ENCODE measurements at places on chromosomes 2 and 18.

GRCh38 chr18:2617401-2617998 lies 38.0 kb upstream of the SMCHD1 start:
- H3K27ac ChIP-seq = no peak overlapping the region
- no peak for DNase-seq
- H3K4me1 ChIP-seq = no peaks in the 10 kb centered on the region
- H3K36me3 ChIP-seq = no peaks in the 10 kb centered on the region

DNA sequence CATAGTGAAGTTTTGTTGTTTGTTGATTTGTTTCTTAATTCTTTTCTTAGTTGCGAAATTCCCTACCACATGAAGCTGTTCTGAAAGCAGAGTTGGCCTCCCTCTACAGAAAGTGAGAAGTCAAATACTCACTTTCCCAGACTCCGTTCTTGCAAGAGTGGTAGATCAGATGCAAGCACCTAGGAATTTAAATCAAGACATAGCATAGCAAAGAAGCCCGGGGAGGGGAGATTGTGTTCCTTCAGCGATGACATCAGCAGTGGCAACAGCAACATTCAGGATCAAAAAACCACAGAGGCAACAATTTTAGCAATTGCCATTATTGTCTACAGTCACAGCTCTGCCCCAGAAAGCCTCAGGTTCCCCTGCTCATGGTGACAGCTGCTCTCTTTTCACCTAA lies 580.0 kb downstream of the RNF144A start:
- DNase-seq = no peak
- no peaks in the 10 kb centered on the region for H3K4me1 ChIP-seq
- H3K36me3 ChIP-seq = no peaks in the 10 kb centered on the region
- H3K27me3 ChIP-seq = no peaks in the 10 kb centered on the region

DNA sequence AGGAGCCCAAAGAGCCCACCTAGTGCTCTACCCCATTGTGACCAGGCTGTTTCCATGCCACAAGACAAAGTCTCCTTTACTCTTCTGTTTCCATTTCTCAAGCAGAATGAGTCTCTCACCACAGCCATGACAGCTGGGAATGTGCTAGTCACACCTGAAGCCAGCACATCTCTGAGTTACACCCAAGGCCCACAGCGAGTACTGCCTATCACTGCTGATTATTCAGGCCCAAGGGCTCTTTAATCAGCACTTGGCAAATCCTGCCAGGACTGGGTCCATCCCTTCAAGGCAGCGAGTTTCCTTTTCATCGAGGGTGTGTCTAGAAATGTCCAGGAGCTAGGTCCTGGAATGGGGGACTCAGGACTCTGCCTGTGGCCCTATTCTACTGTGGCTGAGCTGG lies 14.6 kb upstream of the PPP1R1C start:
- DNase-seq = no peak
- H3K36me3 ChIP-seq = no peaks in the 10 kb centered on the region
- H3K4me1 ChIP-seq = peaks cover 8% of the 10 kb centered on the region
- H3K27ac ChIP-seq = peak overlapping the region; percentile 6
- H3K4me3 ChIP-seq = no peak overlapping the region

GRCh38 chr18:12694032-12694431 lies 8.5 kb downstream of the CEP76 start:
- no peak overlapping the region for H3K4me3 ChIP-seq
- H3K27me3 ChIP-seq = no peaks in the 10 kb centered on the region
- H3K36me3 ChIP-seq = peaks cover 4% of the 10 kb centered on the region
- peak overlapping the region; percentile 34 for H3K27ac ChIP-seq
- no peak for DNase-seq

GRCh38 chr2:118470297-118470696 lies 377.2 kb downstream of the EN1 start:
- H3K36me3 ChIP-seq = no peaks in the 10 kb centered on the region
- no peaks in the 10 kb centered on the region for H3K4me1 ChIP-seq
- DNase-seq = no peak
- no peak overlapping the region for H3K4me3 ChIP-seq
- no peak overlapping the region for H3K27ac ChIP-seq
- peaks cover 4% of the 10 kb centered on the region for H3K27me3 ChIP-seq

DNA sequence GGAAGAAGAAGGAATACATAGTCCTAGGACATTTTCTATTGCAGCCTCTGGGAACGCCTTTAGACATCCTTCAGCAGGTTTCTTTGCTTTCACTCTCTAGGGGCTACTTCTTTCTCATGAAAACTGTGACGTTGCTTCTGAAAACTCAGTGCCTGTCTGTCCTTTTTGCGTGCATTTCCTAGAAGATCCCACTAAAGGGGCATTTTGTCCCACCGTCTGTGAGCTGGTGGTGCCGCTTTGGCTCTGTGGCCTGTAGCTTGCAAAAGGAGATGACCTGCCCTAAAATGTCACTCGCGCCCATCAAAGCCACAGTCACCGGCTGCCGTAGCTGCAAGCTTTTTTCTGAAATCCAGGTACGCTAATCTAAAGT lies 579 bp downstream of the STAT4 start:
- H3K27ac ChIP-seq = no peak overlapping the region
- H3K27me3 ChIP-seq = no peaks in the 10 kb centered on the region
- no peak for DNase-seq
- peaks cover 9% of the 10 kb centered on the region for H3K4me1 ChIP-seq
- H3K4me3 ChIP-seq = peak overlapping the region; percentile 58

DNA sequence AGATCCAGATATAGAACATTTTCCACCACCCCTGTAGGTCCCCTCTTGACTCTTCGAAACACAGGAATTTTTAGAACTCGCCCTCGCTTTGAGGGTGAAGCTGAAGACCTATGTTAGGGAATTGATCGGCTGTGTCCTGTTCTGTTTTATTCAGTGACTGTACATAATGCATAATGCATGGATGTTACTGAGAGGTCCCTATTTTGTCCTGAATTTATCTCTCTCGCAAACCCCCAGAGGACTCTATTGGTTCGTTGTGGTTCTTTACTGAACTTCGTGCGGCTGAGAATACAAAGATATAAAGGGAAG lies 431 bp upstream of the EIF5B start:
- H3K27me3 ChIP-seq = no peaks in the 10 kb centered on the region
- DNase-seq = no peak
- H3K4me3 ChIP-seq = peak overlapping the region; percentile 98
- H3K4me1 ChIP-seq = peaks cover 43% of the 10 kb centered on the region

GRCh38 chr2:234355021-234355720 lies 141.7 kb downstream of the ARL4C start:
- H3K27ac ChIP-seq = no peak overlapping the region
- no peaks in the 10 kb centered on the region for H3K4me1 ChIP-seq

GRCh38 chr2:85453571-85453970 lies 35.1 kb downstream of the SH2D6 start:
- peaks cover 11% of the 10 kb centered on the region for H3K4me1 ChIP-seq
- no peaks in the 10 kb centered on the region for H3K27me3 ChIP-seq
- H3K36me3 ChIP-seq = no peaks in the 10 kb centered on the region
- H3K27ac ChIP-seq = no peak overlapping the region
- no peak for DNase-seq

DNA sequence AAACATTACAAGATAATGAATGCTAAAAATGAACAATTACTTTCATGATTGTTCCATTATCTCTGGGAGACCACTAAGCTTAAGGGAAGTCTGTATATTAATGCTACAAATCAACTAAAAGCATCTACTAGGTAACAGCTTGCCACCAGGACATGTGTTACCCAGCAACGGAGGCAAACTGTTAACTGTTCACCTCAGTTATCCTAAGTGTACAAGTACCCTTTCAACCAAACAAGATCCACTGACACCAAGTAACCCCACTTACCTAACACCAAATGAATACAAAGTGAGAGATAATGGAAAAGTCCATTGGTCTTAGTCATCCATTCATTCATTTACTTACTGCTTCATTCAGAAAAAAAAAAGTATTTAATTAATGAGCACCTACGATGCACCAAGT lies 54.7 kb upstream of the KIDINS220 start:
- H3K36me3 ChIP-seq = no peaks in the 10 kb centered on the region
- H3K4me3 ChIP-seq = no peak overlapping the region
- H3K27ac ChIP-seq = no peak overlapping the region

GRCh38 chr2:114614592-114614991 lies 172.2 kb downstream of the DPP10 start:
- H3K27ac ChIP-seq = no peak overlapping the region
- no peaks in the 10 kb centered on the region for H3K27me3 ChIP-seq
- no peak for DNase-seq
- no peaks in the 10 kb centered on the region for H3K36me3 ChIP-seq
- no peak overlapping the region for H3K4me3 ChIP-seq
- peaks cover 11% of the 10 kb centered on the region for H3K4me1 ChIP-seq

GRCh38 chr2:146385031-146385430 lies 1459.8 kb upstream of the ACVR2A start:
- no peak overlapping the region for H3K4me3 ChIP-seq
- H3K27ac ChIP-seq = no peak overlapping the region
- no peak for DNase-seq
- H3K36me3 ChIP-seq = no peaks in the 10 kb centered on the region
- H3K27me3 ChIP-seq = no peaks in the 10 kb centered on the region
- no peaks in the 10 kb centered on the region for H3K4me1 ChIP-seq

DNA sequence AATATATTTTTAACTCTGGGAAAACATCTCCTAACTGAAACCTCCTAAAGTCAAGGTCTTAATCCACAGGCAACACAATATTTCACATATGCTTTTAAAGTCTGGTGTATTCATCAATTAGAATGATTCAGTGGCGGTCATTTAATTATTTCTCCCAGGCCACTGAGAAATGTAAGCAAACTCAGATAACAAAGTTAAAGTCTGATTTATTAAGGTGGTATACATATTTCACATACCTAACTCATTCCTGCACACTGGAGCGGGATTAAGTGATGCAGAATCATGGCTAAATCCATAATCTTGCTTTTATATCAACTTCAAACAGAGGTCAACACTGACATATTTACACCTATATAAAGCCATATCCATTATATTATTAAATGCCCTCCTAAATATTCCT lies 43.7 kb downstream of the FRZB start:
- no peaks in the 10 kb centered on the region for H3K27me3 ChIP-seq
- no peaks in the 10 kb centered on the region for H3K36me3 ChIP-seq
- no peaks in the 10 kb centered on the region for H3K4me1 ChIP-seq
- no peak overlapping the region for H3K4me3 ChIP-seq
- no peak for DNase-seq

- peaks cover 8% of the 10 kb centered on the region for H3K4me1 ChIP-seq
- DNase-seq = peak; percentile 42
- peaks cover 10% of the 10 kb centered on the region for H3K36me3 ChIP-seq
- H3K27ac ChIP-seq = no peak overlapping the region
- no peak overlapping the region for H3K4me3 ChIP-seq
Observed at GRCh38 chr18:79496978-79497637, 101.4 kb downstream of the NFATC1 start.

DNA sequence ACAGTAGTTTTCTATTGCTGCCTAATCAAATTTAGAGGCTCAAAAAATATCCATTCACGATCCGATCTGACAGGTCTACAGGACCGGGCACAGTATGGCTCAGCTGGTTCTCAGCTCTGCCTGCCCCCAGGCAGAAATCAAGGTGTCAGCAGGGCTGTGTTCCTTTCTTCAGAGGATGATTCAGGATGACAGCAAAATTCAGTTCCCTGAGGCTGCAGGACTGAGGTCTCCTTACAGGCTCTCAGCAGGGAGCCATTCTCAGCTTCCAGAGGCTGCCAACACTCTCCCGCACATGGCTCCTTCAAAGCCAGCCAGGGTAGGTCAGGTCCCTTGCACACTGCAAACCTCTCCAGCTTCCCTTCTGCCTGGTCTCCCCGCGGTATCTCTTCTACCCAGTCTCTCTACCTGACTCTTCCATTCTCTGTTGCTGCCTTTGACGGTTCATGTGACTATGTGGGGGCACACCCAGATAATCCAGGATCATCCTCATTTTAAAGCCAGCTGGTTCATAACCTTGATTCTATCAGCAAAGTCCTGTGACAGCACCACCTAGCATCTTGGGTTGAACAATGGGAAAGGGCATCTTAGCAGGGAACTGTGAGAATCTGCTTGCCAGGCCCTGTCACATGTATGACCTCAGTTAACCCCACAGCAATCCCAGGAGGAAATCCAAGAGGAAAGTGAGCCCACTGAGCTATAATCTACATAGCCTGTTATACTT lies 50.4 kb downstream of the UXS1 start:
- no peak for DNase-seq
- no peaks in the 10 kb centered on the region for H3K27me3 ChIP-seq
- H3K4me1 ChIP-seq = no peaks in the 10 kb centered on the region
- H3K36me3 ChIP-seq = peaks cover 4% of the 10 kb centered on the region
- no peak overlapping the region for H3K27ac ChIP-seq

GRCh38 chr18:48290162-48290926 lies 118.8 kb downstream of the ZBTB7C start:
- no peak overlapping the region for H3K27ac ChIP-seq
- peaks cover 11% of the 10 kb centered on the region for H3K4me1 ChIP-seq
- no peaks in the 10 kb centered on the region for H3K27me3 ChIP-seq
- H3K4me3 ChIP-seq = no peak overlapping the region
- no peaks in the 10 kb centered on the region for H3K36me3 ChIP-seq
- DNase-seq = peak; percentile 60

DNA sequence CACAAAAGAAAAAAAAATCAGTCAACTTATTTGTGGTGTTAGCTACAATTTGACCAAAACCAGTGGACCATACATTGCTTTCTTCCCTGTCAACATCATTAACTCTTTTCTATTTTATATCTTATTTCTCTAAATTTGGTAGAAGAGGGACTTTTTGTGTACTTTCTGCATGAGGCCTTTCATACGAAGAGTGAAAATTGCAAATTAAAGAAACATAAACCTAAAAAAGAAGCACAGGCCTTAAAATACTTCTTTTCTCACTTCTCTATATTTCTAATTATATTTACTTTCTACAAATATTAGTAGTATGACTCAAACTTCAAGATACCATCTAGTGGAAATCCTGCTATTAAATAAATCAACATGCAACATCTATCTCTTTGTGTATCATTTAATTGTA lies 1073.4 kb upstream of the ZEB2 start:
- peaks cover 20% of the 10 kb centered on the region for H3K4me1 ChIP-seq
- H3K27ac ChIP-seq = no peak overlapping the region
- no peaks in the 10 kb centered on the region for H3K27me3 ChIP-seq
- H3K36me3 ChIP-seq = no peaks in the 10 kb centered on the region
- no peak for DNase-seq

All from suprapubic skin (tissue), 4 donors.